ENCODE measurements at places on chromosomes 11 and 22.

DNA sequence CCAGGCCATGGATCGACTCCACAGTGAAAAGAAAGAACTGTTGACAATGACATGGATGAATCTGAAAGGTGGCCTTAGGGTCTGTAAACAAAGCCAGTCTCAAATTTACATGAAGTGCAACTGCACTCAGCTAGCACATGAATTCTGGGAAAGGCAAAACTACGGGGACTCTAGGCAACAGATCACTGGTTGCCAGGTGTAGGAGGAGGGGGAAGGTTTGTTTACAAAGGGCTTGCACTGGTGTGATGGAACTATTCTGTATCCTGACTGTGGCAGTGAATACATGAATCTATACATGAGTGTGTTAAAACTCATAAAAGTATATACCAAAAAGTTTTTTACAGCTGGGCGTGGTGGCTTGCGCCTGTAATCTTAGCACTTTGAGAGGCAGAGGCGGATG, 27.3 kb downstream of the ALX4 start:
- DNase-seq = no peak

DNA sequence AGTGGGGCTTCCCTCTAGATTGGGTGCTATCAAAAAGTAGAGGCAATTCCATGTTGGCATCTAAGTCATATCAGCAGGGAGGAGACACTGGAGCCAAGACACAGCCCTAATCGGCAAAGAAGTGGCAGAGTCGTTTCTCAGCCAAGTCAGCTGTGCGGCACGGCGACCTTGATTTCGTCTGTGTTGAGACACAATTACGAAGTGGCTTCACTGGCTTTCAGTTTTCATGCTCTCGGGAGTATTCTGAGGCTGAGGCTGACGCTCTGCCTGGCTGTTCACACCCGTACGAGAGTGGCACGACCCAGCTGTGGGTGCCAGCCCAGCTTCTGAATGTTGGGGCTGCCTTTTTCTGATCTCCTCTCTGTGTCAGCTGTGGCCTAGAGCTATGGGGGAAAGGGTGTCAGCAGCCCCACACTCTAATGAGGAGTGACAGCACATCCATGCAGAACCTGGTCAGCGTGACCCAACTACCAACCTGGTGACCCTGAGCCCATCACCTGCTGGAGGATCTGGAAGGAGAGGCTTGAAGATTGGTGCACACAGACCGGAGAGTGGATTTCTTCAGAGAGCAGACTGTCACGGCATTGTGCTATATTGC, 105.7 kb upstream of the TMEM45B start:
- no peak for DNase-seq

DNA sequence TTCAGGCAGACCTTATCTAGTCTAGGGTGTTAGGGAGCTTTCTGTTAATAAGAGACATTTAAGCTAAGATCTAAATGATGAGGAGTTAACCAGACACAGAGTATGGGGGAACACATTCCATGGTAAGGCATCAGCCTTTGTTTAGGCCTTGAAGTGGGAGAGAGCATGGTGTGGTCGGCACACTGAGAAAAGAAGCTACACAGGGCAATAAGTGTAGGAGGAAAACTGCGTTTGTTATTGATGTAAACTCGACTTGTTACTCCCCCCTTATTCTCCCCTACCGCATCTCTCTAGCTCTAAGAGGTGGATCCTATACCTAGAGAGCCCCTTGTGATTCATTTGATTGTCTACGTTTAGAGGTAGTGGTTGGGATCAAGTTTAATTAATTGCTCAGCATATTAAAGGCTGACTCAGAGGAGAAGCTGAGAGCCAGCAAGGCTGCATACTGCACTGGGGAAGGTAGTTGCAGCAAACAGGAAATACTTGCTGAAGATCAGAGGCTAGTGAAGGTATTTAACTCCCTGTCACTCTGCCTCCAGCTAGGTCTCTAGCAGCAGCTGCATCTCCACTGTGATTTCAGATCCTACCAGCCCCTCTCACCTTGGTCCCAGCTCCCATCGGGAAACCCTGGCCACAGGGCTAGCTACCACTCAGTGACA, 86.8 kb upstream of the TEAD1 start:
- no peak for DNase-seq

GRCh38 chr22:33354928-33355327, 296.7 kb upstream of the SYN3 start:
- DNase-seq = no peak

GRCh38 chr11:12377824-12378593, 638 bp downstream of the PARVA start:
- DNase-seq = no peak

GRCh38 chr11:117731722-117732290, 65.2 kb downstream of the DSCAML1 start:
- no peak for DNase-seq

DNA sequence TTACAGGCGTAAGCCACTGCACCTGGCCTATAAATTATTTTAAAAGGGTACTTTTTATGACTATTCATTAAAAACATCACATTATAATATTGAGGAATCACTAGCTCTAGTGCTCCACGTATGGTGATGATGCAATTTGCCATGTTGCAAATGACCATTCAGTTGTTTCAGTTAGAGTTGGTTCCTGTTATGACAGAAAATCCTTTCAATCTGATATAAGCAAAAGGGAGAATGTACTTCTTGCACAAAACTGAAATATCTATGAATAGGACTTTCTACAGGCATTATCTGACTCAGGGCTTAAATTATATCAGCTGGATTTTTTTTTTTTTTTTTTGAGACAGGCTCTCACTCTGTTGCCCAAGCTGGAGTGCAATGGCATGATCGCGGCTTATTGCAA, 45.6 kb upstream of the RRM1 start:
- no peak for DNase-seq

DNA sequence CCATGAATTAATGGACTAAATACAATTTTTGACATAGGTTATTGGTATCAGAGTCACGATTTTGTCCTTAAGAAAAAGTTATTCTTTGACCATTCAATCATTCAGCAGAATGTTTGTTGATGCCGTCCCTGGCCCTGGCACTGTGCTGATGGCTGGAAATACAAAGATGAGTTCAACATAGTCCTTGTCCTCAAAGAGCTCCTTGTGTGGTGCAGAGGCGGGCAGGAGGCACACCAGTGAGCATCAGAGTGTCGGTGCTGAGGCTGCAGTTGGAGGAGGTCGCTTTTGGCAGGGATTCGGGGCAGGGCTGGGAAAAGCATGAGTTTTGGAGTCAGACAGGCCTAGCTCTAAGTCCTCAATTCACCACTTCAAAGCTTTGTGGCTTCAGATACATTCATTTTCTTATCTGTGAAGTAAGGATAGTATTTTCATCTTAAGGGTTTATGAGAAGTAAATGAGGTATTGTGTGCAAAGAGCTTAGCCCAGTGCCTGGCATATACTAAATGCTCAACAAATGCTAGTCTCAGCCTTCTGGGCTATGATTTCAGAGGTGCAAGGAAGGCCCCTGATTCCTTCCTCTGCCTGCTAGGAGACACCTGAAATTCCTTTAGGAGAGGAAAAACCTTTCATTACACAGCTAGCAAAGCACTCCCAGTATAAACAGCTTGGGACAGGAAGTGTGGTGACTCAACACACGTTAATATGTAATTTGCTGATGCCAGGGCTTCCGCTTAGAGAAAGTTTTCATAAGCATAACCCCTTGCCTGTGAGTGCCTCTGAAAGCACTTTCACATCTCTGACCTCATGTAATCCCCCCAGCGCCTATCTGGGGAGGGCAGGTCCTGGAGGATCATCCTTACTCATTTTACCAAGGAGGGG, 113.8 kb downstream of the NECTIN1 start:
- DNase-seq = no peak

- DNase-seq = no peak
These were observed 37.6 kb downstream of the ATXN10 start for GRCh38 chr22:45709060-45709739.

DNA sequence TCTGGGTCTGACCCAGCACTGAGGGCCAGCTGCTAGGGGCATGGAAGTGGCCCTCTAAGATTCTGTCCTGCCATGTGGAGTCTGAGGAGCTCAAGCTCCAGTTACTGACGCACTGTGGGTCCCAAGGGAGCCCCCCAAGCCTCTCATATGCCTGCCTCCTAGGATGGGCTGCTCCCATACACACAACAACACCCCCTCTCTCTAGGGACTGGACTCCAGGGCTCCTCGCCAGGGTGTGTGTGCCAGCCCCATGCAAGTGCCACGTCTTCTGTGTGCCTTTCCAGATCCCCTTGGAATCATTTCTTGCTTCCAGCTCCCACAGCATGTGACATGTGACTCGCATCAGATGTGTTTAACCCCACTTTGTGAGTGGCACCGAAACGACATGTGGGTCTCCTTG, 234.5 kb downstream of the CEP164 start:
- no peak for DNase-seq

- no peak for DNase-seq
These were observed 103.4 kb upstream of the OLFML1 start for GRCh38 chr11:7381937-7382336.

- DNase-seq = no peak
These were observed 39.7 kb downstream of the YWHAH start for GRCh38 chr22:31983911-31984656.

- DNase-seq = no peak
These were observed 23.3 kb downstream of the SNAP29 start for GRCh38 chr22:20881869-20882815.

GRCh38 chr22:19181786-19182471, 3.4 kb upstream of the SLC25A1 start:
- no peak for DNase-seq

DNA sequence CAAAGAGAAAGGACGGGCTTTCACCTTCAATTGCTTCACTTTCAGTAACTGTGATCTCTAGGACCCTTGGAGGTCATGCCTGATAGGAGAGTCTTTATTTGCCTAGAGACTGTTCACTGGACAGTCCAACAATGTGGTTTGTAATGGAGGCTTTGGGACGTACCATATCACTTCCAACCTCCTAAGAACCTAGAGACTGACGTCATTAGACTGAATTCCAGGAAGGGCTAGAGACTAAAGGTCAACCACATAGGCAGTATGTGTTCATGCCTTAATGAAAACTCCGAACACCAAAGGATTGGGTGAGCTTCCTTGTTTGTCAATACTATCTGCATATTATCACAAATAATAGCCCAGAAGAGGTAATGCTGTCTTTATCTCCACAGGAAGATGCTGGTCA, 53.7 kb upstream of the CNTN5 start:
- DNase-seq = no peak

GRCh38 chr11:16902182-16902581, 112.0 kb downstream of the PLEKHA7 start:
- DNase-seq = no peak

DNA sequence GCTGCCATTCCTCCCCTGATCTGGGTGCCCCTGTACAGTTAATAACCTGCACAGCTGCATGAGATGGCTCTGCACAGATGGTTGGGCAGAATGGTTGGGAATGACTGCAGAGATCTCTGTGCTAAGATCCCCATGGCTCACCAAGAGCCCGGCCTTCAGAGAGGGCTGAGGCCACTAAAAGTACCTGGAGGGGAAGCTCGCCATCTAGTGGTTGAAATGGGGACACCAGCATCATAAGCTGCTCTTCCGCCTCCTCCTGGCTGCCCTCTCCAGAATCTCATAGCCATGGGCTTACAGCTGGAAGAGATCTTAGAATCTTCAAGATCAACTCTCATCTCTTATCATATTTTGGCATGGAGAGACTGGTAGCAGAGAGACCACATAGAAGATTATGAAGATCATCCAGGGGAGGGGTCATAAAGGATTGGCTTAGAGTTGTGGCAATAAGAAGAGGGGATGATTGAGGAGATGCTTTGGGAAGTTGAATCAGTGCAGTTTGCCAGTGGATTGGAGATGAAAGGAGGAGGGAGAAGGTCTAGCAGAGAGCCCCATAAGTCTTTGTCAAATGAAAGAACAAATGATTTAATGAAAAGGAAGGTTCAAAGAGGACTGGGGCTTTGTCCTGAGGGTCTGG, 22.0 kb upstream of the TLCD5 start:
- DNase-seq = no peak

DNA sequence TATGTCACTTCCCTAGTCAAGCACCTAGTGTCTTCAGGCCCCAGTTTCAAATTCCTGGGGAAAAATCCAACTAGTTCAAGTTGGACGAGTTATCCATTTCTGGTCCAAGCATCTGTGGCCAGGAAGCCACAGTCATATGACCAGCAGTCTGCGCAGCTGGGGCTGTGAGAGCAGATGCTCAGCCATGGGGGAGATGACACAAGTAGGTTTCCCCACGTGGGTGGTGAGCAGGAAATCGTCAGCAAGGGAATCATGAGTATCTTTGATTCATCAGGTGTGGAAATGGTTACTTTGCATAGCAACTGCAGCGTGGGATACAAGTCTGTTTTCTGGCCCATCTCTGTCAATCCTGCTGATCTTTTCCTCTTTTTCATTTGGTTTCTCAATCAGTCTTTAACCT, 185.3 kb downstream of the C11orf91 start:
- DNase-seq = no peak

GRCh38 chr22:30892731-30893221, 75.8 kb downstream of the MORC2 start:
- no peak for DNase-seq

DNA sequence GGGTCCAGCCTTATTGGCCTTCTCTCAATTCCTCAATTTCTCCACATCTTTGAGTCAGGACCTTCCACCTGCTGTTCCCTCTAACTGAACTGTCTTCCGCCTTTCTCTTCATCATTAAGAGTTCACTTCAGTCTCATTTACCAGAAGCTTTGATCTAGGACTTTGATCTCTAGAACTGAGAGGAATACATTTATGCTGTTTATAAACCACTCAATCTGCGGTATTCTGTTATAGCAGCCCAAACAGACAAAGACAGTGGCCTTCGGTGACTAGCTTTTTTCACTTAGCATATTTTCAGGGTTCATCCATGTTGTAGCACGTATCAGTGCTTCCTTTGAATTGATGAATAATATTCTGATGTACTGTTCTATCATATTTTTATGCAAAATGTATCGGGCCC, 10.5 kb downstream of the CLPB start:
- no peak for DNase-seq

GRCh38 chr11:24697522-24698111, 200.8 kb downstream of the LUZP2 start:
- DNase-seq = no peak

- no peak for DNase-seq
These were observed 58.3 kb downstream of the FAM168A start for GRCh38 chr11:73539506-73540084.

- DNase-seq = no peak
These were observed 24.7 kb downstream of the CHEK1 start for GRCh38 chr11:125649465-125650166.

GRCh38 chr11:31690516-31690915, 120.6 kb downstream of the PAX6 start:
- no peak for DNase-seq

All from fibroblast of skin of left biceps (primary cell).